Daoy (cell line): ENCODE measurements at places on chromosomes 12 and 14. TPM values are rescaled to one million over a fixed set of nuclear protein-coding genes. Genes with fewer than 3 reads are reported as not detected.

Gene KRT79
- 0.57 and 2.6 TPM in 2 replicates for total RNA-seq

Gene SERPINA10
- not detected in 2 replicates for total RNA-seq

Gene SPX
- 1.1 and 1.4 TPM in 2 replicates for total RNA-seq

Gene TTC9
- total RNA-seq = 2.6 and 3.1 TPM in 2 replicates

Gene CEBPE
- not detected in 2 replicates for total RNA-seq

Gene SLC5A8
- not detected in 2 replicates for total RNA-seq

Gene PLEKHG7
- not detected in 2 replicates for total RNA-seq

Gene CCDC38
- 0.06 TPM in 1 of 2 replicates, not detected in the other for total RNA-seq

Gene DTX1
- total RNA-seq = 0.24 and 2.3 TPM in 2 replicates

Gene SLC16A7
- total RNA-seq = 0.18 and 0.57 TPM in 2 replicates

Gene CELA1
- total RNA-seq = not detected in 2 replicates

Gene OSGEP
- total RNA-seq = 79.5 and 87.9 TPM in 2 replicates

Gene RNASE11
- total RNA-seq = 0.17 TPM in 1 of 2 replicates, not detected in the other

Gene DDN
- total RNA-seq = 0.80 TPM in 1 of 2 replicates, not detected in the other

Gene PRORP
- 50.0 and 73.2 TPM in 2 replicates for total RNA-seq

Gene PHLDA1
- total RNA-seq = 58.8 and 69.3 TPM in 2 replicates

Gene ABCD2
- 0.11 TPM in 1 of 2 replicates, not detected in the other for total RNA-seq

Gene OR6C1
- total RNA-seq = not detected in 2 replicates
